ENCODE measurements at places on chromosomes 4 and X. TPM values are rescaled to one million over a fixed set of nuclear protein-coding genes. Genes with fewer than 3 reads are reported as not detected.

DNA sequence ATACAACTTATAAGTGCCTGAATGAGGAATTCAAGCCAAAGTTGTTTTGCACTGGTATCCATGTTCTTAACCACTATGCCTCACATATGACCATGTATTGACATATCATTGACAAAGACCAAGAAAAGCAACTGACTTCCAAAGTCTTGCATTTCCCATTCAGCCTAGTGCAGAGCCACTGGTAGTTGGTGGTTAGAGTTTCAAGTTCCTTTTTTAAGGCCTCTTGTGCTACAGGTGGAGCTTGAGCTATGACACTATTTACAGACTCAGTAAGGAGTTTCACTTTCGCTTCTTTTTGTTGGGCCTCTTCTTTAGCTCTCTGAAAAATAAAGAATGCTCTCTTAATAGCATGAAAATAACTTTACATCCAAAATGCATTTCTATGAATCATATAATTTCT lies 763.0 kb downstream of the DMD start:
- DNase-seq = no peak

The KLHL4 gene
- 0.34 TPM for total RNA-seq

DNA sequence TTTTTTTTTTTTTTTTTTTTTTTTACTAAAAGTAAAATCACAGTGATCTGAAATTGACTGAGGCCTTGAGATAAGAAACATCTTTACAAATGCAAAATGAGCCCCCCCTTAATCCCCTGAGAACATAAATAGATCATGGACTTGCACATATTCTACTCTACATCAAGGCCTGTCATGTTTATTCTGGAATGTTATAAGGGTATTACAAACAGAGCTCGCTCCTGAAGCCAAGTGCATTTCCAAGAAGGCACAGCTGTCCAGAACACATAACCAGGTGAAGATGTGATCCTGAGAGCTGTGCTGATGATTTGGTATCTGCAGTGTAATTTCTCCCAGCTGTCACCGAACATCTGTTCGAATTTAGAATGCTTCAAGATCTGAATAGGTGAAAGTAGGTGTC lies 384.5 kb downstream of the GPAT3 start:
- no peak for DNase-seq

DNA sequence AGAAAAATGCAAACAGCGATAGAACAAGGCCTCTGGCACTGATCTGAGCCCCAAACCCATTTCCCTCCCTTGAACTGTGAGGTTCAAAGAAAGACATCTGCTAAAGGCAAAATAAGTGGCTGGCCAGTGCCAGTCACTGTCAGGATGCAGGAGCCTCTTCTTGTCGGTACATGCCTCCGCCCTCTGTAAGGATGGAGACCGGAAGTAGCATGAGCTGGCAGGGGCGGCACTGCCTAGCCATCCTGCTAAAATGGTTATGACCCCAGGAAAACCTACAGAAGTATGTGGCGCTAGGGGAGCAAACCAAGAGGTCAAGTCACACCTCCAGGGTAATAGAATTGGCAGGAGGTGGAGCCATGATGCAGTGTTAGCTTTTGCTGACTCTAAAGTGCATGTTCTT lies 180.3 kb downstream of the DCLK2 start:
- DNase-seq = no peak

DNA sequence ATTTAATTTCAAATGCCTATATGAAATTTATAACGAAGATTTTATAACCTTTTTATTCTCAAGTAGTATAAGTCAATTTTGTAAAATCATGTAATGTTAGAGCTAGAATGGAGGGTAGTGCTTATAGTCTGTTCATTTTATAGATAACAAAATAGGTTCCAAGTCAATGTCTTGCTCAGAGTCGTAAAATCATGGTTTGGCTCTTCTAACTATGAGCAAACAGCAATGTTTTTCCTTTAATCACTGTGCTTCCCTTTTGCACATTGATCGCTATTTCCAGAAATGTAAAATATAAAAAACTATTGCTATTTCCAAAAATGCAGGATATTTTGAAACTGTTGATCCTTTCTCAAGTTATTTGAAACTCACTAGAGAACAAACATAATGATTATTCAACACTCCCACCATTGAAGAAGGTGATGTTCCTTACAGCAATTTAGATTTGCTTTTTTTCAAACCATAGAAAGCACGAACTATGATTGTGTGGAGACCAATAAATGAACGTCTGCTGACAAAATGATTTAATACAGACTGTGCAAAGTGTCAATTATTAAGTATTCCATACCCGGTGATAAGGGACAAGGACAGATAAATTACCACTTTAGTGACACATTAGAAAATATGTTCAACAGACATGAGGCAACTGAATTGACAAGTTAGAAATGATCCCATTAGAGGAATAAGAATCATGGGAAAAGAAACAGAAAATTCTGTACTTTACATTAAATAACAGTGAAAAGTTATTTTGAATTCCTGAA lies 412.1 kb upstream of the TECRL start:
- no peak for DNase-seq

DNA sequence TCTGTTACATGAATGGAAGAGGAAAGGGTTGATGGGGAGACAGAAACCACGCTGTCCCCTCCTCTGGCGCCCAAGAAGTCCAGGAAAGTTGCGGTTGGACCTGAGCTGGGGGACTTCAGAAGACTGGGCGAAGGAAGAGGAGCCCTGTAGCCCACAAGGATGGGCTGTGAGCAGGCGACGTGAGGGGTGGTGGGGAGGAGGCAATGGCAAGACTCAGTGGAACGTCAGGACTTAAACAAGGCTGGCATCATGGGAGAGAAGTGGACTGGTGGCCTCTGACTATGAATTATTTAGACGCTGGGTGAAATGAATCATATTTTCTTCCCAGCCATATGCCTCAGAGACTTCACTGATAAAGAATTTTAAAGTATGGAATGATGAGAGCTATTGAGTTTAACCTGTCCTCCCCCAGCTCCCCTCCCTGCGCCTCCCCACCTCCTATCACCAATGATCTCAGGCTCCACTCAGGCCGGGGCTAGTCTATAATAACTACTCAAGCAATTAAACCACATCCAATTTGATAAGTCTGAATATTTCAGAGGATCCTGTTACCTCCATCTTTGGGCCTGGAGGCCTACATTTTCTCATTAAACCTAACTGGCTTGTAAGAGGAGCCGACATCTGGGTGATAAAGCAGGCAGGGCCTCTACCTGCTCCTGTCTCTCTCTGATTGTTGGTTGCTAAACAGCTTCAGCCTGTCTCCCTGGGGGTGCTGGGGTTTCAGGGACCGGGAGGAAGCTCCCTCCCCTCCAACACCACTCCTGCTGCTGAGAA lies 63.6 kb downstream of the SMIM20 start:
- DNase-seq = no peak

DNA sequence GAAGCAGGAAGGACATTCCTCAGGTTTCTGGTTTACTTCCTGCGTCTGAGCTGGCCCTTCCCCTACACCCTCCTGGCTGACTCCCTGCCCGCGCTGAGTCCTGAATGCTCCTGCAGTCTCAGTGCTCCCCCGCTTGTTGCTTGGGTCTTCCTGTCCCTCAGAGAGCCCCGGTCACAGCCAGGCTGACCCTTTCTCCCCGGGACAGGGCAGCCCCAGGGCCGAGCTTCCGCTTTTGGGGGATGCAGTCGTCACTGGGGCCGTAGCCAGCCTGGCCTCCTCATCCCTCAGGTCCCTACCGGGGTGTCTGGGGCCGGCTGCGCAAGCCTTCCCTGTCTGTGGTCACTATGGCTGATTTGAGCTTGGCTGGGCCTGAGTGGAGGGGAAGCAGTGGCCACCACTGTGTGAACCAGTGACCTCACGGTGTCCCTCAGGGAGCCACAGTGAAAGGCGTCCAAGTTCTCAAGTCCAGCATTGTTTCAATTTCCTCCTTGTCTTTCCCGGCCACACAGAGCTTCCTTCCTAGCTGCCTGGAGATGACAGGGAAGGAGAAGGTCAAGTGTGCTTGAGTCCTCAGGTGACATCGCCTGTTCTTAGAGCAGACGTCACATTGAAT lies 34.1 kb upstream of the ASMTL start:
- DNase-seq = no peak

DNA sequence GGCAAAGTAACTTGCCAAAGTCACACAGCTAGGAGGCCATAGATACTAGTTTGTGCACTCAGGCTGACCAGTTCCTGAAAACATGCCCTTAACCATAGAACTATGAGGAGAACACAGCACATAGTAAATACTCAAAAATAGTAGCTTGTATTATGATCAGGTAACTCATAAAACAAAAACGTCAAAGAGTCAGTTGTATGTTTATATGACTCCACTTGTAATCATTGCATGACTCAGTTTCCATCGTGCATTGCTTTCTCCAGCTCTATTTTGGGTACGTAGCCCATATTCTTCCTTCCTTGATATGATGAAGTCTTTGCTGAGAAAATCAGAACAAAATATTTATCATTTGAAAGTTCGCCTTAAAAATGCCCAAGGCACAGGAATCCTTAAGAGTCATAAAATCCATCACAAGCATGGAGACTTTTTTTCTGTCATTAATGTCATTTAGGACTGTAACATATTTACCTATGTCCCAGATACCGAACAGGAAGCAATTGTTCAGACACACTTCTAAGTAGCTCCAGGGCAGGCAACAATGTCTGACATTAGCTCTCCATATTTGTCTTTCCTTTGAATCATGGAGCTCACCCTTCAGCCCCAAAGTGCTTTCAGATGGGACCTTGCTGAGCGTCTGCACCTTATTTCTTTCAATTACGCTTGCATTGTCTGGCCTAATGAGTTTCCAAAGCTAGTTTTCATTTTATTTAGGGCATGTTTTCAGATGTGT lies 11.2 kb upstream of the MID1 start:
- DNase-seq = no peak

- DNase-seq = no peak
Measured at GRCh38 chrX:8629871-8630270, 102.1 kb downstream of the ANOS1 start.

DNA sequence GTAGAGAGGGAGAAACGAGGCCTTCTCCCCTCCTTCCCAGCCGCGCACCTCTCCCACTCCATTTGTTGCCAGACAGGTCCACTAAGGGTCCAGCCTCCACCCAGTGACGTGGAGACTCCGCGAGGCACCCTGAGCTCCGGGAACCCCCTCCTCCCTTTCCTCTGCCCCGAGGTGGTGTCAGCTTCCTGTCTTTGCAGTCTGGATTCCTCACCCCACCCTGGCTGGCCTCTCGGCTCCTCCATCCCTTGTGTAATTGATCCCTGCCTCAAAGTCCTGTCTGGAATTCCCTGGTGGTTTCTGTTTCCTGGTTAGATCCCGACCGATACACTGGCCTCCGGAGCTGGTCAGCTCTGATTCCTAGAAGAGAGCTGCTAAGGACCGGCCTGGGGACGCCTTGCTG lies 105.9 kb upstream of the SCOC start:
- DNase-seq = no peak

DNA sequence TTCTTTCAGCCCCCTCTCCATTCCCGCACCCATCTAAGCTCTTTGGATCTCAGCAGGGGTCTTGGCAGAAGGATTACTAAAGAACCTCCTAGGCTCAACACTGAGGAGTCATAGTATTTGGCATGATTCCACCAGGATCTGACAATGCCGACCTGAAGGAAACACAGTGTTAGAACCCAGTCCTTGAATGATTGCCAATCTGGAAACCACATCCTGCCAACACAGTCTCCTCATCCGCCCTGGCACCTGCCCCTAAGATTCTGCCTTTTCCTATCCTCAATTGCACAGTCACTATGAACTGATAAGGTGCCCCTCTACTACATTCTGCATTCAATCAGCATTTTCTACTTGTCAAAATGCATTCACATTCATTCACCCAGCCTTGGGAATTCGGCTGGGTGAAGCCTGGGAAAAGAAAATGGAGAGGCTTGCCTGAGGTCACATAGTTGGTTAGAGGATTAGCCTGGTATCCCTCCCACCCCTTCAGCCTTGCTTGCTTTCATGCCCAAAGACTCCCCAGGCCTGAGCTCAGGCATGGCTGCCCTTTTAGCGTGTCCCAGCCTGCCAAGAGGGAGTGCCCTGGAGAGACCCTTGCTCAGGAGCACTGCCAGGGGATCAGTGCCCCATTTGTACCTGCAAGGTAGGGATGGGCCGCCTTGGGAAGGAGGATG lies 2.2 kb upstream of the CLDN2 start:
- DNase-seq = peak; percentile 78

DNA sequence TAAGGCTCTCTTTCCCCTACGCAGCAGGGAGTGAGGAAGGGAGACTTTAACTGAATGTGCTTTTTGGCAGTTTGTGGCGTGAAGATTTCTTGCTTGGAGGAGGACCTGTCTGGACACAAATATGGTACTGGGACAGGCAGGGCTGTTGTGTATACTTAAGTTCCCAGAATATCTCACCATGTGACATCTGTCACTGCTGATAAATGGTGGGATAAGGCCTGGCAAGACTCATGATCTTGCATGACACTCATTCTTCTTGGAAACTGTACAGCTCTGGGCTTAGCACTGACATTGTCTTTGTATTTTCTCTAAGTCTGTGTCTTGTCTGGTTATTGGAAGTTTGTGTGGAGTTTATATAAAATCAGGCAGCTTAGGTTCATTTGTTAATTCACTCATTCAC lies 93.1 kb downstream of the STK32B start:
- DNase-seq = no peak

The PWWP3B gene
- not detected for total RNA-seq

The GPR34 gene
- not detected for total RNA-seq

GRCh38 chr4:105520819-105521790 lies 31.3 kb upstream of the ARHGEF38 start:
- peak; percentile 75 for DNase-seq

- DNase-seq = peak; percentile 1
Measured at GRCh38 chr4:87559090-87559837, 30.1 kb upstream of the SPARCL1 start.

DNA sequence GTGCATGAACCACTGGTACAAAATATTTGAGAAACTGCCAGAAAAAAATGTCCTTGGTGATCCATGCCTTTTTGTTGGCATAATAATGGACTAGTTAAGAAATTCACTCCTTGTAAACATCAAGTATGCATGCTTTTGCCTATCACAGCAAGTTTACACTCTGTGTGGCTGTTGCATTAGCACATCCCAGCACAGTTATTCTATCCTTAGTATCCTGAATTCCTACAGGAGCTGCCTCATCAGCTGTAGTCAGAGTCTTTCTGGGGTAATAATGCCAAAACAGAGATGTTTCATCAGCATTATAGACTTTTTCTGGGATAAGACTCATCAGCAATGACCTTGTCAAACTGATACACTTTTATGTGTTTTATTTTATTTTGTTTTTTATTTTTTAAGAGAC lies 82.8 kb downstream of the CHIC2 start:
- no peak for DNase-seq

The SPANXC gene
- total RNA-seq = not detected

GRCh38 chr4:52995360-52996030 lies 133.4 kb downstream of the RASL11B start:
- DNase-seq = no peak

GRCh38 chrX:110032534-110033147 lies 29.7 kb downstream of the TMEM164 start:
- no peak for DNase-seq
